Activated CD4-positive, CD25-positive, alpha-beta regulatory T cell (primary cell): ENCODE measurements at places on chromosomes 13 and 19.

DNA sequence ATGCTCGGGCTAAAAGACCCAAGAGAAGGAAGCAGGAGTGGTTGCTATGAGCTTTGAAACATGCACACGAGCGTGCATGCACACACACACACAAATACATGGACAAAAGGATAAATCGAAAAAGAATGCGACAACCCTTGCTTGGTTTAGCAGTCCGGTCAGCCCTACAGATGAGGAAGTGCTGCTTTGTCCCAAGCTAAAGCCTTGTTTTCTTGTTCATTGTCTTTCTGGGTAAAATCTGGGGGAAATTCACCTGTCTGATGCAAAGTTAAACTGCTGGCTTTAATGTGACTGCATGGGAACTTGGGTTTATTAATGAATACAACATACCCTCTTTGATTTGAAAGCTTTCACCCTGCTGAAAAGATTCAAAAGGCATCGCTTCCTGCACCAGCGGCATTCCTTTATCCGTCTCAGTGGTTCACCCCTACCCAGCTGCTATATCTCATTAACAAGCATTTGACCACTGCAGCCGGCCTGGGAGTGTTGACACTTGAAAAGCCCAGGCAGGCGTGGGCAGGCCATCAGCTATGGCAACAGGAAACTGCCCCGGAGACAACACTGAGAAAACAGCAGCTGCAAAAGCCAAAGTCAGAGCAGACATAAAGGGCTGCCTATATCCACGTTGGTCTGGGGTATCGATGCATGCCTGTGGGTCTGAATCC is 301.7 kb downstream of the NDFIP2 start:
- no peak for DNase-seq

DNA sequence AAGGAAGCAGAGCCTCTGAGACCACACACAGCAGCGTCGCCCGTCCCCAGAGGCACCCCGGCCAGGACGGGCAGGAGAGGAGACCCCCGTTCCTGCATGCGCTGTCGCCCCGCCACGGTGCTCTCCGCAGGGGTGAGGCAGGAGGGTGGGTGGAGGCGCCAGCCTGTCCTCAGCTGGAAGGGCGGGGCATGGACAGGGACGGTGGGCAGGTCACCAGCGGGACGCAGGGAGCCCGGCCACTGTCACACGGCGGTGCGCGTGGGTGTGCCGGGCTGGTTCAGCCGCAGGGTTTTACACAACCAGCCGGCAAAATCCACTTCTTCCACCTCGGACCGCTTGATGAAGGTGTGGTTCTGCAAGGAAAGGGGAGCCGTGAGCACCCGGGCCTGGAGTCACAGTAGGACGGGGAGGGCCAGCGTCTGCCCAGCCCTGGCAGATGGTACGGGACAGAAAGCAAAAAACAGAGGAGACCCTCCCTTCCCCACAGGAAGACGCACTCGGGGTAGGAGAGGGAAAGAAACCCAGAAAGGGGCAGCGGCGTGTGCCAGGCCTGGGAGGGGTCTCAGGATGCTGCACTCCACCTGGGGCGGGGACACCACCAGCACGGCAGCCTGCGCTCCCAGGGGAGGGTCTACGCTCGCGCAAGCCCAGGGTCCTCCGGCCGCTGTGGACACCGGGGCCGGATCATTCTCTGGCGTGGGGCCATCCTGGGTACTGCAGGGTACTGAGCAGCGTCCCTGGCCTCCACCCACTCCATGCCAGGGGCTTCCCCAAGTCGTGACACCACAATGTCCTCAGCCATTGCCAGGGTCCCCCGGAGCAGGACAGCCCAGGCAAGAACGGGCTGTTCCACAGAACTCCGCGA is 23.9 kb upstream of the ZBTB7A start:
- no peak for DNase-seq

DNA sequence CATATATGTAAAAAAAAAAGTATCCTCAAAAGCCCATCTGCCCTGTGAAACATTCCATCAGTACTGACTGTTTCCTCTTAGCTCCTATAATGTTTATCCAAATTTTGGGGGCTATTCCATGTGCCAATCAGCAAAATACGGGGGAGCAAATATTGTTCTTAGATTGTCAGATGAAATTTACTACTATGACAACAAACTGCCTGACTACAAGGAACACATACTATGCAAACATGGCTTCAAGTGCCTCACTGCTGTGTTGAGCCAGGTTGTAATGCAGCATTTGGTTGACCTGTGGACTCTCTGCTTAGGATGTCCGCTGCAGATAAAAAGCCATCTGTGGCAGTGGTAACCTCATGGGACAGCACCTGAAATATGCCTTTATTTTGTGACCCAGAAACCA is 98.2 kb upstream of the SCEL start:
- DNase-seq, result no peak

DNA sequence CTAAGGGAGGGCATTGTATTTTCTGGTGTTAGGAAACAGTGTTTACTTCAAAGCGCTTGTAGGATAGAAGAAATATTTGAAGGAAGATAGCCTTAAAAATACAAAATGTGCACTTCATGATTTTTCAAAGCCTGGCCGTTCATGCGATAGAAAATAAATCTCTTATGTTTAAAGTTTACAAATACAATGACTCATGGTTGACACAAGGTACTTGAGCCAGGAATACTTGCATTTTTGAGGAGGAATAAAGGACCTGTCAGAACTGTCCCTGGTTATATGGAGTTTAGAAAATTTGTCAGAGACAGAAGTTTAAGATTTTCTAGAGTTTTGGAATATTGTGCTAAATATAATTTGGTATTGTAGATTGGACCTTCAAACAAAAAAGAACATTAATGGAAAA is 1223.2 kb upstream of the SLC10A2 start:
- no peak for DNase-seq

DNA sequence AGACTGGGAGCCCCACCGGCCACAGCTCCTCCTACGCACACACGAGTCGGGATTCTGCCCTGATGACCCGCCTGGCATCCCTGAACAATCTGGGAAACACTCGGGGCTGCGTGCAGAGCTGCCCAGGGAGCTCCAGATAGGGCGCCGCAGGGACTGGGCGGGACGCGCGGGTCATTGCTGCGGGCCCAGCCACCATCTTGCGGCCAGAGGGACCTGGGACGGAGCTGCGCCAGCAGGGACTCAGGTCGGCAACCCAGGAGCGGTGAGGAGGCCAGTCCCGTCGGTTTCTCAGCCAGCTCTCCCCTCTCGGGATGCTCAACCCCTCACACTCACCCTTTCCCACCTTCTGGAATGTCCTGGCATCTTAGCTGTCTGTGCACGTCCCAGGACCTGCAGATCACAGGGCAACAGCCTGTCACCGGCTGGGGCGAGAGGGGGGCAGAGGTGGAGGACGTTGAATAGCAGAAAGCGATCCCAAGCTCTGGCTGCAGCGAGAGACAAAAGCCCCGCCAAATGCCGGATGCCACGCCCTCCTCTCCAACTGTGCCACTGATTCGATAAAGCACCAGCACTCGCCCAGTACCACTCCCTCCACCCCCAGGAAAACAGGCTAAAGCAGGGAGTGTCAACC is 20.4 kb upstream of the ZNF91 start:
- DNase-seq, result no peak

DNA sequence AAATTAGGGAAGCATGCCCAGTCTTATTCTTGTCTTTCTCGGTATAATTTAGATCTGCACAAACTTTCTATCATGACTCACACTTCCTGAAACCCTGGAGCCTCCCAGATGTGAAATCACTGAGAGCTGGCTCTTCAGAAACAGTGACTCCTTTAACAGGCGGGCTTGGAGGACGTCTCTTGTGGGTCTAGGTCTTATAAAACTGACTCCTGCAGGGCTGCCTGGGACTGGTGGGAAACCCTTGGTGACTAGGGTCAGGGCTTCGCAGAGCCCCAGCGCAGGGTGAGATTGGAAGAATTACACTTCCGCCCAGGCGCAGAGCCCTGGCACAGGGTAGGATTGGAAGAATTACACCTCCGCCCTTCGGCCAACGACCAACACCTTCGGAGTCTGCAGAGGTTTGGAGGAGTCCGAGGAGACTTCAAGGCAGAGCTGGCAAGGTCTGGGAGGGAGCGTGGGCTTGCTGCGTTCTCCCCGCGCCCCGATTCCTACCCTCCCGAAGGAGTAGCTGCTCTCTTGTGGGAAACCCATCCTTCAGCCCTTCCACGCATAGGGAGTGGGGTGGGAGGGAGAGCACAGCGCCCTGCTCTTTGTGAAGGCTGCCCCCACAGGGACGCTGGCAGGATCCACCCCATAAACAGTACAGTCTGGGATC is 43.4 kb upstream of the MAP3K10 start:
- no peak for DNase-seq
